ENCODE measurements at places on chromosomes 2 and 18.

DNA sequence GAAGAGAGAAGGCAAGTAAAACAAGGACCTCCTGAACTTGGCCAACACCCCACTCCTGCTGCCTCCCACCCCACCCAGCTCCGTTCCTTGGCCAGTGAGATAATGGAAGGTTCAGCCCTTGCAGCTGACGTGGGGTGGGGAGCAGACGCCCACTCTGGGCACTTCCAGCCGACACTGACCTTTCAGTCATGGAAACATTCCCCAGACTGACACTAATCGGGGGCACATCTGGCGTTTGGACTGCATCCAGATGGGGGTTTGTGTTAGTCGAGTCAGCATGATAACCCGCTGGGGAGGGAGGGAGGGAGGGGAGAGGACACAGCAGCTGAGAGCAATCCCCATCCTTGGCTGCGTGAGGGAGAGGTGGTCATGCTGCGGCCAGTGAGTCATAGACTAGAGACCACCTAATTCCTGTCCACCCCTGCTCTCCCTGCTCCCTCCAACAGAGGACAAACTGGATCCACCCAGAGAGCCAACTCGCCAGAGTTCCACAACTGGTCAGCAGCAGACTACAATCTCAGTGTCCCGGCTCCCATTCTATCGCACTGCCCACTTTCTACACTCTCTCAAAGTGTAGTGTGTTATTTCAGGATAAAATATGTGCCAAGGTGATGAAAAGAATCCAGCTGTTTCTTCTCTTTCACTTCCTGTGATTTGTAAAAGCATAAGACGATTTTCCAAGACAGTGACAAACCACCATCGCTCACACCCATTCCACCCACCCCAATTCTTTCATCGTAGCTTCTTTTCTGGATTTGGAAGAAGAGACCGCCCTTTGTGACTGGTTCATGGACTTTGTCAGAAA, 115.4 kb upstream of the PKDCC start:
- no peak overlapping the region for H3K27ac ChIP-seq
- H3K36me3 ChIP-seq: no peaks in the 10 kb centered on the region
- no peaks in the 10 kb centered on the region for H3K27me3 ChIP-seq

DNA sequence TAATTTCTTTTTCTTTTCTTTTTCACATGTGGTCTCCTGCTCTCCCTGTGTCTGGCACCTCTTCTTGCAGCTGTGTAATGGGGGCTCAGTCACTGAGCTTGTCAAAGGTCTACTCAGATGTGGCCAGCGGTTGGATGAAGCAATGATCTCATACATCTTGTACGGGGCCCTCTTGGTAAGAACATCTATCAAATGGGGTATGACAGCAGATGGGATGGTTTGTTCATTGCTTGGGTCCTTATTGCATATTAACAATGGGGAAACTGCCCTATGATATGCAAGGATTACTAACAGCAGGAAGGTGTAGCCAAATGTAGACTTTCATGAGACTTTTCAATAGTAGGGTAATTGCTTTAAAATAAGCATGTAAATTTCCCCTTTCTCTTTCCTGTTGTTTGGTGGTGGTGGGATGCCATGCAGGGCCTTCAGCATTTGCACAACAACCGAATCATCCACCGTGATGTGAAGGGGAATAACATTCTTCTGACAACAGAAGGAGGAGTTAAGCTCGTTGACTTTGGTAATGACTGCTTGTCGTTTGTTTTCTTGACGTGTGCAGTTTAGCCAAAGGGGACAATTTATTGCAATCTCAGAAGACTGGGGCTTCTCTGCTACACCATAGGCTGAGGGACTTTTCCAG, 36.5 kb downstream of the MYO3B start:
- H3K4me3 ChIP-seq: no peak overlapping the region
- DNase-seq: no peak
- no peak overlapping the region for H3K27ac ChIP-seq
- no peaks in the 10 kb centered on the region for H3K36me3 ChIP-seq

DNA sequence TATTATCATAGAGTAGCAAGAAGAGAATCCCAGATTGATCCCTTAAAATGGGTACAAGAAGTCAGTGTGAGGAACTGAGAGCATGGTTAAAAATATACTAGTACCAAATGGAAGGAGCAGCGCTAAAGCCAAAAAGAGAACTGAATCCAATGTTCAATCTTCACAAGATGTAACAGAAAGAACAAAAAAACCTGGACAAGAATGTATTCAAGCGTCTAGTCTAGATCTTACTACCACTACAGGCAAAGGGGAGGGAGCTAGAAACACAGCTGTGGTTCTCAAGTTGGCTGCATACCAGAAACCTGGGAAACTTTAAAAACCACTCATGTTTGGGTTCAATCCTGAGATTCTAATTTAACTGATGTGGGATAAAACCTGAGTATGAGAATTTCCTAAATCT, 57.5 kb downstream of the PIAS2 start:
- no peak overlapping the region for H3K27ac ChIP-seq
- H3K4me1 ChIP-seq: no peaks in the 10 kb centered on the region
- no peak for DNase-seq
- H3K36me3 ChIP-seq: no peaks in the 10 kb centered on the region

GRCh38 chr2:47808614-47809013, 25.7 kb downstream of the MSH6 start:
- DNase-seq: no peak
- H3K4me3 ChIP-seq: no peak overlapping the region
- no peak overlapping the region for H3K27ac ChIP-seq
- H3K4me1 ChIP-seq: no peaks in the 10 kb centered on the region
- peaks cover 71% of the 10 kb centered on the region for H3K36me3 ChIP-seq

DNA sequence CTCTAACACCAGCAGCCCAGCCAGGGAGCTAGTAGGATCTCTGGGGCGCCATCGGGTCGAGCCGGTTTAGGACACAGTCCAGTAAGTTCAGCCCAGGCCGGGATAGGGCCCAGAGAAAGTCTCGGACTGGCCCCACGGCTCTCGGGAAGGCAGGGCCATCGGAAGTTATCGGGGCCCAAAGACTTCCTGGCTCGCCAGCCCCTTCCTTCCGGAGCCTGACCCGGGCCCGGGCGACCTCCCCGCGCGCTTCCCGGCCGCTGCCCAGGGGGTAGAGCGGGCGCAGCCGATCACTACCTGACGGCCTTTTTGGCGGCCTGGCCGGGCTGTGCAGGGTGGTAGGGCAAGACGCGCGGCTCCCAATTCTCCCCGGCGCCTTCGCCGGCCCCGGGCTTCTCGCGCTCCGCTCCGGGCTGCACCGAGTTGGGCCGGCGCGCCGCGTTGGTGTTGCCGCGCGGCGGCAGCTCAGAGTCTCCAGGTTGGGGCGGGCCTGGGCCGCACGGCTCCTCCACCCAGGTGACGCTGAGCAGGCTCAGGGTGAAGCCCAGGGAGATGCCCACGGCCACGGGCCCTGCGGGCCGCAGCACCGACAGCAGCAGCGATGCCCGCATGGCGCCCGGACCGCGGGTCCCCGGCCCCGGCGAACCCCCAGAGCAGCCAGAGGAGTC, 546 bp downstream of the CHPF start:
- peaks cover 9% of the 10 kb centered on the region for H3K4me1 ChIP-seq
- H3K36me3 ChIP-seq: 0 out of 2 replicates have a peak, but pooled peaks cover 2% of the 10 kb centered on the region
- peak overlapping the region; percentile 62 for H3K4me3 ChIP-seq
- DNase-seq: no peak

- DNase-seq: no peak
- H3K27ac ChIP-seq: no peak overlapping the region
- H3K27me3 ChIP-seq: no peaks in the 10 kb centered on the region
- no peaks in the 10 kb centered on the region for H3K36me3 ChIP-seq
- no peaks in the 10 kb centered on the region for H3K4me1 ChIP-seq
Observed at GRCh38 chr2:29065068-29065811, 9.1 kb downstream of the PCARE start.

DNA sequence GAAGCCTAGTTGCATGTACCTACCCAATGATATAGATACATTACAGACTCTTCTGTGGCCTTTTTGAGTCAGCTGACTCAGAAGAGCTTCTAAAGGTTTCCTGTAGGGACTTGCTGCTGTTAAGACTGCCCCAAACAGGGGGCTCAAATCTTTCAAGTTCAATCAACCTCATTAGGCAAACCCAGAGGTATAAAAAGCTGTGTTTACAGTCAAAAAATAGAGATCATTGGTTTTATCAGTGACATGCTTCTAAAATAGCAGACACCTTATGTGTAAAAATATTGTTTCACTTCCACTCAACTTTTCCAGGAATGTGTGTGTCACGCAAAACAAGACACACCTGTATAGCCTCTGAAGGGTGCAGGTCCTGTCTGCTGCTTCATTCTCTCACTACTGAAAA, 624.3 kb upstream of the FANCL start:
- H3K36me3 ChIP-seq: no peaks in the 10 kb centered on the region
- H3K4me3 ChIP-seq: no peak overlapping the region
- H3K27me3 ChIP-seq: no peaks in the 10 kb centered on the region
- no peak for DNase-seq

DNA sequence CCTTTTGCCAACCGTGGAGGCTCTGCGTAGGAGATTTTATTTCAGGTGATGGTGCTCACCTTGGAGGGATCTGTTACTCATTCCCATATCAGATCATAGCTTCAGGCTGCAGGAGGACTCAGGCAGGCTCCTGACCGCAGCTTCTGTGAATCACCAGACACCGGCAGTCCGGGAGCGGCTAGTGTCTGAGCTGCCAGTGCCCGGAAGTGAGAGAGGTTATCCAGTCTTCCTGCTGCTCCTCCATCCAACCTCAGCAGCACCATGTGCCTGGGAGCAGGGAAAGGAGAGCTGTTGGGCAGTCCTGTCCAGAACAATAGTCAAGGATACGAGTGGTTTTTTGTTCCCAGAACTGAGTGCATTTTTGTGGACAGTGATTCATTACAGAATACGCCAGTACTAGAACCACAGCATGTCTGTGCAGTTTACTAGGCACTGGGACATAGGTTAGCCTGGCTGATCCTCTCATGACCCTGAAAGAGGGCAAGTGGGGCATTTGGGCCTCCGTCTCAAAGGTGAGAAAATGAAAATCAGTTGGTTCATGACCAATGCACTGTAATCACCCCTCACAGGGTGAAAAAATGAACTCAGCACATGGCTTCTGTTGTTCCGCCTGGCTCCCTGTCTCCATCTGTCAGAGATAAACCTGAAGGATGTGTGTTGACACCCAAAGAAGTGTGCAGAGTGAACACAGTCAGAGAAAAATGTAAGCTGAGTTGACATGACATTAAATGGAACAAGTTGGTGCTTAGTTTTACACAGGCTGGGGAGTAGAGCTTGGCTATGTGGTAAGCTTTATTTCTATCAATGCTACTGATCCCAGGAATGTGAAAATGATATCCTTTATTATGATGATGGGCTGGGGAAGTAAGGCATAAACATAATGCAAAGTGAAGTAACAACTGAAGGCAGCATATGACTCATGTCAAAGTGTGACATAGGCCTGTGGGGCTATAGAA, 12.2 kb downstream of the FHOD3 start:
- no peaks in the 10 kb centered on the region for H3K36me3 ChIP-seq
- peak overlapping the region; percentile 85 for H3K27ac ChIP-seq
- H3K27me3 ChIP-seq: no peaks in the 10 kb centered on the region
- H3K4me3 ChIP-seq: peak overlapping the region; percentile 43
- peak; percentile 77 for DNase-seq
- H3K4me1 ChIP-seq: peaks cover 64% of the 10 kb centered on the region

- H3K36me3 ChIP-seq: no peaks in the 10 kb centered on the region
- H3K27me3 ChIP-seq: no peaks in the 10 kb centered on the region
- H3K4me1 ChIP-seq: no peaks in the 10 kb centered on the region
- H3K4me3 ChIP-seq: no peak overlapping the region
- H3K27ac ChIP-seq: no peak overlapping the region
Observed at GRCh38 chr2:16900405-16901025, 234.9 kb upstream of the CYRIA start.

DNA sequence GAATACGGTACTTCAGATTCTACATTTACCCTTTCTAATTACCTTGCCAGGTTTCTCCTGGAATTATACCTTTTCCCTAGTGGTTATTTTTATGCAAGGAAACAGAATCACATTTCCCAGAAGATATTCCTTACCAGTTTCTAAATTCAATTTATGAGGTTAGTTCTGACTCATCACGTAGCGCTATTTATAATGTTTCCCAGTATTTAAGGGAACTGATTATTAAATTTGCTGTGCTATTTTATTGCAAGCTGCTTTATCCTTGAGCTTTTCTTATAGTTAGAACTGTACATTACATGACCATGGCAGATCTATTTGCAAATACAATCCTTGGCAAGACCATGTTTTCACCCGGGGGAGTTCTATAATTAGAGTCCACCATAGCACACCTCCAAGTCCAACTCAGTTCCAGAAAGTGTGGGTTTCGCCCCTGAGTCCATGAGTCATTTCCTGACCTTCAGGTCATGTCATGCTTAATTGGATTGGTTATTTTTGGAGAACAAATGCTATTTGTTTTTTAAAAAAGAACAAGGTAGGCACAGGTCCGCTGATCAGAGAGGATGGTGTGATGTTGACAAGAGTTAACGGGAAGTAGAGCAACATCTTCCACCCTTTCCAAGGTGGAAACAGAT, 126.6 kb downstream of the ZNF532 start:
- H3K27ac ChIP-seq: peak overlapping the region; percentile 49
- H3K27me3 ChIP-seq: no peaks in the 10 kb centered on the region
- no peak overlapping the region for H3K4me3 ChIP-seq
- no peak for DNase-seq

- H3K27ac ChIP-seq: no peak overlapping the region
- no peaks in the 10 kb centered on the region for H3K36me3 ChIP-seq
- DNase-seq: no peak
- H3K4me3 ChIP-seq: no peak overlapping the region
- peaks cover 20% of the 10 kb centered on the region for H3K4me1 ChIP-seq
Observed at GRCh38 chr2:85748985-85749875, 4.6 kb upstream of the ATOH8 start.

DNA sequence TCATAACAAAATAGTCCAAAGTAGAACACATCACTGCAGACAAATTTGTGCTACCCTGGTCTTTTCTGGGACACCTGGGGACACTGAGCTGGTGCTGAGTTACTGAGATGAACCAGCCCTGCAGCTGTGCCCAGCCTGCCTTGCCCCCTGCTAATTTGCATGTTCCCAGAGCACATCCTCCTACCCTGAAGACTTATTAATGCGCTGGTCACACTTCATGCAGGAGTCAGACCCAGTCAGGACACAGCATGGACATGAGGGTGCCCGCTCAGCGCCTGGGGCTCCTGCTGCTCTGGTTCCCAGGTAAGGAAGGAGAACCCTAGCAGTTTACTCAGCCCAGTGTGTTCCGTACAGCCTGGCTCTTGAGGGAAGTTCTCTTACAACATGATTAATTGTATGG, 1518.3 kb downstream of the RPIA start:
- no peak for DNase-seq
- H3K27me3 ChIP-seq: no peaks in the 10 kb centered on the region
- H3K4me3 ChIP-seq: no peak overlapping the region

DNA sequence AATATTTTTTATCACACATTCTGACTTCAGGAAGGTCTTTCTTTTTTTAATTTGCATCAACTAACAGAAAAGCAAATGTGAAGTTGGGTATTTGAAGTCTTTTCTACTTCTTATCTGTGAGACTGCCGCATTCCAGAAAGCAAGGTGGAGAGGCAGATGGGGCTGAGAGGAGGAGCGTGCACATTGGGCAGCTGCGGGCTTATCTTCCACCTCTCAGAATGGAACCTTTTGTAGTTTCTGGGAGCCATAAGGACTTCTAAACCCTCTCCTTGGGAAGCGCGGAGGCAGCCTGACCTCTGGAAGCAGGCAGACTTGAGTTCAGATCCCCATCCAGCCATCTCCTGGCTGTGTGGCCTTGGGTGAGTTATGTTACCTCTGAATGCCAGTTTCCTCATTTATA, 3.9 kb downstream of the MAPRE3 start:
- peaks cover 2% of the 10 kb centered on the region for H3K27me3 ChIP-seq
- H3K4me1 ChIP-seq: peaks cover 12% of the 10 kb centered on the region
- no peak overlapping the region for H3K27ac ChIP-seq
- H3K36me3 ChIP-seq: no peaks in the 10 kb centered on the region

GRCh38 chr2:12254280-12254860, 462.4 kb upstream of the TRIB2 start:
- H3K36me3 ChIP-seq: no peaks in the 10 kb centered on the region
- no peak for DNase-seq
- H3K27me3 ChIP-seq: no peaks in the 10 kb centered on the region
- H3K4me3 ChIP-seq: no peak overlapping the region
- H3K27ac ChIP-seq: peak overlapping the region; percentile 17
